ENCODE measurements at places on chromosomes 6 and 20. TPM values are rescaled to one million over a fixed set of nuclear protein-coding genes. Genes with fewer than 3 reads are reported as not detected.

DNA sequence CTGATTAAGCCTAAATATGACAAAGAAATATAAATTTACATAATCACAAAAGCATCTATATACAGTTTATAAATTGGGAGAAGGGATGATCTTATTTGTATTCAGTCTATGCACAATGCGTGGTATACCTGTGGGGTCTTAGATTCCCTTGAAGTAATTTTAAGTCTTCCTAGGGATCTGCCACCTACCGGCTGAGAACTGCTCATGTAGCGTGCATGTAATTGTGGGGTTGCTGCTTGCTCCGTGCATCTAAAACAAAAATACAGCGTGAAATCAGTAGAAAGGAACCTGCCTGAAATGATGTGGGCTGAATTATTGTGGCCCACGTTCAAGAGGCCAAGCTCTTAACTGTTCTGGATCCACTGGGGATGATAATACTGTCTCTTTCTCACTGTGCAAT lies 187.3 kb downstream of the MBOAT1 start:
- DNase-seq = no peak

DNA sequence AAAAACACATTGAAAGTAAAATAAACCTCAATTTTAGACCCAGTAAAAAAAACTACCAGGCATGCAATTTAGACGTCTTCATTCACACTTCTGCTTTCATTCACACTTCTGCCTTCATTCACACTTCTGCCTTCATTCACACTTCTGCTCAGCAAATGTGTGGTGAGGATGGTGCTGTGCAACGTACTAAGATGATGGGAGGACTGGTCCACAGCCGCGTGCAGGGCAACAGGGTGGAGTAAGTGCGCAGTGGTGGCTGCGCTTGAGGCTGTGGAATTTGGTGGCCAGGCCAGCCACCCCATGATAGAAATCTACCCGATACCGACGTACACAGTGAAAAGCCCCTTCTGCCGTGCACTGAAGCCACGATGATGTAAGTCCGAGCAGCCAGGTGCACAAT lies 114.3 kb upstream of the CD93 start:
- no peak for DNase-seq

KIAA1586 gene
- 37.6 TPM for total RNA-seq

GCNT2 gene
- total RNA-seq = 41.3 TPM

GRCh38 chr20:62303340-62304226 lies 786 bp downstream of the ADRM1 start:
- peak; percentile 31 for DNase-seq

GRCh38 chr6:45076217-45076930 lies 251.8 kb upstream of the RUNX2 start:
- no peak for DNase-seq

AIF1 gene
- total RNA-seq = 3.2 TPM

- DNase-seq = no peak
These were observed 264.8 kb downstream of the SLC35F1 start for GRCh38 chr6:118171852-118172251.

DNA sequence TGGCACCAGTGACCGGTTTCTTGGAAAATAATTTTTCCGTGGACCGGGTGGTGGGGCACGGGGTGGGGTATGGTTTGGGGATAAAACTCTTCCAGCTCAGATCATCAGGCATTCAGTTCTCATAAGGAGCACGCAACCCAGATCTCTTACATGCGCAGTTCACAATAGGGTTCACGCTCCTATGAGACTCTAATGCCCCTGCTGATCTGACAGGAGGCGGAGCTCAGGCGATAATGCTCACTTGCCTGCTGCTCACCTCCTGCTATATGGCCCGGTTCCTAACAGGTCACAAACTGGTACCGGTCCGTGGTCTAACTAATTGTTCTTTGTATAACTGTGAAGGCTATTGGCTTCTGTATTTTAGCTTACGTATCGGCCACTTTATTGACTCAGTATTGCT lies 51.7 kb downstream of the VSTM2L start:
- peak; percentile 22 for DNase-seq

DNA sequence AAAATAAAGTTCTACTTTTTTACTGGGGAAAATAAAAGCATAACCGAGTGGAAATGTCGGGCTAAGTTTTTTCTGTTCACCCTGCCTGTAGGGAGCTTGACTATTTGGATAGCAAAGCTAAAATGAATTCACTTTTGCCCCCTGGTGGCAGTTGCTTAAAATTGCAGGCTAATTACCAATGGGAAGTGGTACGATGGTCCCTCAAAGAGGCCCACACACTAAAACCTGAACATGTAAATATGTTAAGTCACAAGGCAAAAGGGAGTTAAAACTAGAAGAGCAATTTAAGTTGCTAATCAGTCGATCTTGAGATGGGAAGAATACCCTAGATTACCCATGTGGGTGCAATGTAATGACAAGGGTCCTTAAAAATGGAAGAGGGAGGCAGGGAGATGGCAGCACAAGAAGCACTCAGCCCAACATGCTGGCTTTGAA lies 916 bp upstream of the SUN5 start:
- DNase-seq = peak; percentile 50

DNA sequence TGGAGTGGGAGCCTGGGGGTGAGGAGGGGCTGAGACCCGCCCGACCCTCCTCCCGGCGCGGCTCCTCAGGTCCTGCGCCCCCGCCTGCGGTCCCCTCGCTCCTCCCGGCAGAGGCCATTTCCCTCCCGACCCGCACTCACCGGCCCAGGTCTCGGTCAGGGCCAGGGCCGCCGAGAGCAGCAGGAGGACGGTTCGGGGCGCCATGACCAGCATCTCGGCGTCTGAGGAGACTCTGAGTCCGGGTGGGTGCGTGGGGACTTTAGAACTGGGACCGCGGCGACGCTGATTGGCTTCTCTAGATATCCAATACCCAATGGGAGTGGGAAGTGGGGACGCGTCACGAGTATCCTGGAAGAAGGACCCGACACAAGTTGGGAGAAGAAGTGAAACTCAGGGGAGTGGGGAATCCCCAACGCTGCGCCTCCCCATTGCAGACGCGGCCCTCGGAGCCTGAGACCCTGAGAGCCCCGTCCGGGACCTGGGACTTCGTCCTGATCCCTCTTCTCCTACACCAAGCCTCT lies at the start of gene HLA-B:
Gene HLA-B, minus strand, starts transcription at position 234 of the 521 bp plus-strand sequence. Its CDS starts 21 bp downstream, at position 213.
- DNase-seq = peak; percentile 63

GRCh38 chr6:804771-805170 lies 111.8 kb upstream of the EXOC2 start:
- no peak for DNase-seq

WFDC12 gene
- total RNA-seq = not detected

- DNase-seq = no peak
These were observed 211.2 kb downstream of the PHACTR1 start for GRCh38 chr6:12927746-12928145.

GRCh38 chr6:57069920-57070331 lies 20.1 kb upstream of the ZNF451 start:
- DNase-seq = peak; percentile 53

GRCh38 chr6:167119670-167120582 lies 3.0 kb upstream of the CCR6 start:
- no peak for DNase-seq

C20orf141 gene
- total RNA-seq = not detected

DNA sequence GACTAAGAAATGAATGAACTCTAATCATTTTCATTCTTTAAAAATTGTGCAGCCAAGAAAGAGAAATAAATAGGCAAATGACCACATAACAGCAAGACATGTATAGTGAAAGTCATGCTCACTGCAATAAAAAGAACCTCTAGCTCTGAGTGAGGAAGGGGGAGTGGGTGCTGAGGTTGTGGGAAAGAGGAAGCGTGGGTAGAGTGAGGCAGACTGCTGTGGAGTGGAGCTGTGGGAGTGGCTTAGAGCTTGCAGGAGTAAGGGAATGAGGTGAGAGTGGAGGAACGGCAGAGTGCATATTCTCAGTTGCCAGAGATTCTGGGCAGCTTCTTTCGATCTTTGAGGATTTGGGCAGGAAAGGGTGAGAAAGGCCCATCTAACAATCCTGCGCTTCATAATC lies 10.4 kb downstream of the DEFB129 start:
- no peak for DNase-seq

Measured in H9 (cell line).